Umbilical cord (tissue), 2 donors: ENCODE measurements at places on chromosomes 6 and 20. TPM values are rescaled to one million over a fixed set of nuclear protein-coding genes. Genes with fewer than 3 reads are reported as not detected.

The GZF1 gene
- total RNA-seq = 18.1 TPM

The NOX3 gene
- total RNA-seq = not detected

The TRERF1 gene
- 4.8 TPM for total RNA-seq

The SEL1L2 gene
- 13.7 TPM for total RNA-seq

The HTR1E gene
- total RNA-seq = 1.9 TPM

The ZBTB9 gene
- total RNA-seq = 10.4 TPM

The PSMB1 gene
- total RNA-seq = 195 TPM

The IMPG1 gene
- total RNA-seq = 1.2 TPM

The RXRB gene
- total RNA-seq = 19.0 TPM

The FAM8A1 gene
- 39.7 TPM for total RNA-seq

The GRM1 gene
- total RNA-seq = 1.9 TPM

- DNase-seq = no peak
Measured at GRCh38 chr20:11287126-11287525, 613.3 kb upstream of the JAG1 start.

GRCh38 chr6:129490521-129491255 lies 219.3 kb downstream of the ARHGAP18 start:
- peak; percentile 68 for DNase-seq

DNA sequence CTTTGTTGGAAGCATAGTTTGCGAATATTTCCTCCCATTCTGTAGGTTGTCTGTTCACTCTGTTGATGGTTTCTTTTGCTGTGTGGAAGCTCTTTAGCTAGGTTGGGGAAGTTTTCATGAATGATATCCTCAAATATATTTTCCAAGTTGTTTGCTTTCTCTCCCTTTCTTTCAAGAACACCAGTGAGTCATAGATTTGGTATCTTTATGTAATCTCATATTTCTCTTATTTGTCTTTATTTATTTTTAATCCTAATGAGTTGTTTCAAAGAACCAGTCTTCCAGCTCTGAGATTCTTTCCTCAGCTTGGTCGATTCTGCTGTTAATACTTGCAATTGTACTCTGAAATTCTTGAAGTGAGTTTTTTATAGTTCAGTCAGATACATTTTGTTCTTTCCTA lies 628.0 kb upstream of the ID4 start:
- DNase-seq = no peak

DNA sequence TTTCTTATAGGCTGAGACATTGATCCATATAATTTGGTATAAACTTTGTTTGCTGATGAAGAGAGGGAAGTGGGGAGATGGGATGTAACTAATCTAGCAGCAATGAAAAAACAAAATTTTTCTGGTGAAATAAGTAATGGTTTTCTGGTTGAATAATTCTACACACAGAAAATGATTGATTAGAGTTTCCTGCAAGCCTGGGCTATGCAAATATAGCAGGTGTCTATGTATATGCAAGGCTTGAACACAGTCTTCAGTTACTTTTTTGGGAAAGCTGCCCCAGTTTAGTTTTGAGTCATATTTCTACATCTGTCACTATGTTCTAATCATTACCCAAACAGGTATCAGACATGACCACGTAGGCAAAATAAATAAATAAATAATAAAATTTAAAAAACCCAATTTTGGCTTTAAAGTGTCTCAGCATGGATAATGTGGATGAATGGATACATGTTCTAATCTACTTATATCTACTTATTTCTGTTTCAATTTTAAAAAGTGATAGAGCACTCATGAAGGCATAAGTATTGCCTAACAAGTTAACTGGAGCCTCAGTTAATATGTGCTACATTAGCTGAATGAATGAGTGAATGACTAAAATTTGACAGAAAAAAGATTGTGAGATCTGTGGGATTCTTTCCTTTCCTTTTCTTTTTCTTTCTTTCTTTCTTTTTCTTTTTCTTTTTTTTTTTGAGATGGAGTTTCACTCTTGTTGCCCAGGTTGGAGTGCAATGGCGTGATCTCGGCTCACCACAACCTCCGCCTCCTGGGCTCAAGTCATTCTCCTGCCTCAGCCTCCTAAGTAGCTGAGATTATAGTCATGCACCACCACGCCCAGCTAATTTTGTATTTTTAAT lies 37.2 kb upstream of the TFB1M start:
- DNase-seq = no peak

GRCh38 chr20:56409521-56409920 lies 2.5 kb upstream of the CASS4 start:
- DNase-seq = peak; percentile 54

GRCh38 chr6:106977246-106977645 lies 2.7 kb upstream of the CD24 start:
- DNase-seq = no peak

GRCh38 chr6:39494998-39495397 lies 172.5 kb upstream of the KCNK16 start:
- DNase-seq = no peak

DNA sequence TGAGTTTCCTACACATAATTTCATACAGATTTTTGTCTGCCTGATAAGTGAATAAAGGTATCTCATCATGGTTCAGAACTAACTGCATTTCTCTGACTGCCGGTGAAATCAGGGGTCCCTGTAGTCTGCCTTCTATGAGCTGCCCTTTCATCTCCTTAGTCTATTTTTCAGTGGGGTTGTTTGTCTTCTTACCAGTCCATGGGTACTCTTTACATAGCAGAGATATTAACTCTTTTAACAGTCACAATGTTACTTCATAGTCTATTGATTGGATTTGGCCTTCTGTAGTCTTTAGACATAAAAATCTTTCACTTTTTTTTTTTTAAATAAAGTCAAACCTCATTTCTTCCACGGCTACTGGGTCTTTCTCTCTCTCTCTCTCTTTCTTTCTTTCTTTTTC lies 79.8 kb downstream of the RALGAPA2 start:
- DNase-seq = no peak

DNA sequence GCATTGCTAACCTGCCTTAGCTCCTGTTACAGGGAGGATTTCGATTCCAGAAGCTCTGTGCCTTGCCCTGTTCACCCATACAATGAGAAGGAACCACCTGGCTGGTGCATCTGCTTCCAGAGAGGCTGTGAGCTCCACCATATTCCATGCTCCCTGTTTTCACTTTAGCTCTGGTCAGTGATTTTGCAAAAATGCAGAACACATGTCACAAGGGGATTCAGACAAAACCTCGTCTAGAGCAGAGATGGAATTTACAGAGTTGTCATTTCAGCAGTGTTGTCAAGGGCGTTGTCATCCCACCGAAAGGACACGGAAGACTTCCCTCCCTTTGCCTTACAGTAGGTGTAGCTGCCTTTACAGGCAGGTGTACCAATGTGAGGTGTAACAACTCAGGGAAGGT lies 223.0 kb upstream of the ARID1B start:
- DNase-seq = peak; percentile 4

DNA sequence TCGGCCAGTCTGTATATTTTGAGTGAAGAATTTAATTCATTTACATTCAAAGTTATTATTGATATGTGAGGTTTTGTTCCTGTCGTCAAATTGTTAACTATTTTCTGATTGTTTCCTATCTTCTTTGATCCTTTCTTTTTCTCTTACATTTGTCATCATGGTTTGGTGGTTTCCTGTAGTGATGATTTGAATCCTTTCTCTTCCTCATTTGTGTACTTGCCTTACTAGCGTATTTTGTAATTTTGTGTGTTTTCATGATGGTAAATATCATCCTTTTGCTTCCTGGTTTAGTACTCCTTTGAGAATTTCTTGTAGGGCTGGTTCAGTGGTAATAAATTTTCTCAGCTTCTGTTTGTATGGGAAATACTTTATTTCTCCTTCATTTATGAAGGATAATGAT lies 151.7 kb upstream of the CEP162 start:
- DNase-seq = no peak

DNA sequence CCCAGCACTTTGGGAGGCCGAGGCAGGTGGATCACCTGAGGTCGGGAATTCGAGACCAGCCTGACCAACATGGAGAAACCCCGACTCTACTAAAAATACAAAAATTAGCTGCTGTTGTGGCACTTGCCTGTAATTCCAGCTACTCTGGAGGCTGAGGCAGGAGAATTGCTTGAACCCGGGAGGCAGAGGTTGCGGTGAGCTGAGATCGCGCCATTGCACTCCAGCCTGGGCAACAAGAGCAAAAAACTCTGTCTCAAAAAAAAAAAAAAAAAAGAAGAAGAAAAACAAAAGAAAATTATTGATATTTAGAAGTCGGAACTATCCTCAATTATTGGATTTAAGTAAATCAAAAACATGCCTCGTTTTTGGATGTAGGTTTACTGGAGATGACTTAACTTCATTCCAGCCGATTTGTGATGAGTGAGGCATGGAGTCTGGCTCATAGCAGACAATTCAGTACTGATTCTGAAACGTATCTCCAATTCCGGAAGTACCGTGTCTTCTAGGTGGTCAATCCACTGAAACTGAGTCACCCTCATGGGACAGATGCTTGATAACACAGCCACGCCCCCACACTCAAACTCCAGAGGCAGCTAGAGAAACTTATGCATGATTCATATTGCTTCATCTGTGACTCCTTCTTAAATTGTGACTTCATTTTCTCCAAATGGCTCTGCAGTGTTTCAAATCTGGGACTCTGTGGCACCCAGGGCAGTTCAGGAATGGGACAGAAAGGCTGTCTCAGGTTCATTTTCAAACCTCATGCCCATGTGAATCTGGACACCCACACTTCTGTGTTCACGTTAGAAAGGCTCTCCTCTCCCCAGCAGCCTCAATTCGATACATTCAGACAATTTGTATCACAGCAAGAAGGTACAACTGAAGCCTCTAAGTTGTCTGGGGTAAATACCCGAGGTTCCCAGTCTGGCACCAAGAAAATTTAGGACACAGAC lies 110.4 kb upstream of the ARMC2 start:
- DNase-seq = peak; percentile 44

GRCh38 chr6:13987400-13987865 lies 62.7 kb downstream of the RNF182 start:
- no peak for DNase-seq

DNA sequence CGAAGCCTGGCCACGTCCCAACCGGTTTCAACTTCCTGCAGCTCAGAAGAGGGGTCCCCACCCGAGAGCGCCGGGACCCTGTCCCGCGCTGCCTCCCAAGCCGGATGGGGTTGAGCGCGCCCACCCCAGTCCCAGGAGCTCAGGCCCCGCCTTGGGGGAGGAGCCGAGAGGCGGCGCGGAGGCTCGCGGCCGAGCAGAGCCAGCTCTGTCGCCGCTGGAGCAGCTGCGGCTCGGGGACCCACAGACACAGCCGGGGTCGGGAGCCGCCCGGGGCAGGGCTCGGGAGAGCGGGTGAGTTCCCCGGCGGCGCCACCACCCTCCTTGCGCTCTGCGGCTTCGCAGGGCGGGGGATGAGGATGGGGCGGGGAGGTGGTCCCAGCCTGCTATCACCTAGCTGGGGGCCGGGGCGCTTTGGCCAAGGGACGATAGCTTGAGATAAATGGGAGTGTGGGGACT lies at the start of gene PPP1R16B:
PPP1R16B (plus strand) TSS at position 196 of the 456 bp plus-strand sequence. CDS start 30,229 bp downstream, outside the sequence.
- DNase-seq = peak; percentile 15

DNA sequence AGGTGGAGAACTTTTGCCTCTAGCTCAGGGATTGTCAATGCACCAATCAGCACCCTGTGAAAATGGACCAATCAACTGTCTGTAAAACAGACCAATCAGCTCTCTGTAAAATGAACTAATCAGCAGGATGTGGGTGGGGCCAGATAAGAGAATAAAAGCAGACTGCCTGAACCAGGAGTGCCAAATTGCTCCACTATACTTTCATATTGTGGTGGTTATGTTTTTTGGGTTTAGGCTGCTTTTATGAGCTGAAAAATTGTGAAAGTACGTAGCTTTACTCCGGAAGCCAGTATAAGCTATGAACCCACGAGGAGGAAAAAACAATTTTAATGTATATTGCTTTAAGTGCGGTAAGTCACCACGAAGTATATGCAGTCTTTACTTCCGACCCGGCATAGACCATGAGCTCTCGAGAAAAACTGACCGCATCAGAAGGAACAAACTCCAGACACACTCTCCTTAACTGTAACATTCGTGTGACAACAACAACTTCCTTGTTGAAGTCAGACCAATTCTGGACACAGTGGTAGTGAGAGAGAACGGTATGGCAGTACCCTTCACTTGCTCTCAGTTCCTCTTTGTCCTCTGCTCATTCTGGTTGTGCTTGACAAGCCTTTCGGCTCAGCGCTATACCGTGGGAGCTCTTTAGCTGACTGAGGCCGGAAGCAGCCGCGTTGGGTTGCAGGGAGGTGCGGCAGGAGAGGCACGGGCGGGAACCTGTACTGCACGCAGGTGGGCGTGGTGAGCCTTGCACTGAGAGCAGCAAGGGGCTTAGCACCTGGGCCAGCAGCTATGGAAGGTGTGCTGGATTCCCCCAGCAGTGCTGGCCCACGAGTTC lies 81.9 kb upstream of the E2F3 start:
- peak; percentile 23 for DNase-seq

DNA sequence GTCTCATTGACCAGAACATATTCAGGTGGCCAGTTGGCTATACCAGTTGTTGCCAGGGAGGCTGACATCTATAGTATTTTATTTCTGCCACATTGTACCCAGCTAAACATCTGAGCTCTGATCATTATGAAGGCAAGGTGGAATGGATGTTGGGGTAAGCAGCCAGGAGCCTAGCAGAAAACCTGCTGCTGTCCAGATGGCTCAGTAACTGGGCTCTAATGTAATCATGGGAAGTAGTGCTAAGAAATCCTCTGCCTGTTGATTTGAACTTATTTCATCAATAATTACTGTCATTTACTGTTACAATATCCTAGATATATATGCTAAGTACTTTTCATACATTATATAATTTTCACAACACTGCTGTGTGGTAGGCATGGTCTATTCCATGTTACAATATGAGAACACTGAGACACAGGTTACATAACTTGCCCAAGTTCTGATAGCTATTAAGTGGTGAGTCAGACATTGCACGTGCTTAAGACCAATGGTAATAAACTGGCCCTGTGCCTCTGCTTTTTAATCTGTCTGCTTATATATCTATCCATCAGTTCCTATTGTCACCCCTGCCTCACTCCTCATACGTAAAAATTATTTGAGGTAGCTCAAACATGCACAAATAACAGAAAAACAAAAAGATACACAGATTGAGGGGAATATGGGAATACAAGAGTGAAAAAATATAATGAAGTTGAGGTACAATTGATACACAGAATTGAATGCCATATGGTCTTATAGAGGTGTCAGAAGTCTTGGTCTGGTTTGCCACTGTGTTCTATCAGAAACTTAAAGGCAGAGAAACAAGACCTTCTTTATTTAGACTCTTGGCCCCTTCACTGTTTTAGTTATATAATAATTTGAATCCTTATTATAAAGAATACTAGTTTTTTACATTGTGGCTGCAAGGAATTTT lies 25.2 kb downstream of the TBPL1 start:
- no peak for DNase-seq

- DNase-seq = no peak
Measured at GRCh38 chr6:106530502-106530901, 98.8 kb downstream of the RTN4IP1 start.

DNA sequence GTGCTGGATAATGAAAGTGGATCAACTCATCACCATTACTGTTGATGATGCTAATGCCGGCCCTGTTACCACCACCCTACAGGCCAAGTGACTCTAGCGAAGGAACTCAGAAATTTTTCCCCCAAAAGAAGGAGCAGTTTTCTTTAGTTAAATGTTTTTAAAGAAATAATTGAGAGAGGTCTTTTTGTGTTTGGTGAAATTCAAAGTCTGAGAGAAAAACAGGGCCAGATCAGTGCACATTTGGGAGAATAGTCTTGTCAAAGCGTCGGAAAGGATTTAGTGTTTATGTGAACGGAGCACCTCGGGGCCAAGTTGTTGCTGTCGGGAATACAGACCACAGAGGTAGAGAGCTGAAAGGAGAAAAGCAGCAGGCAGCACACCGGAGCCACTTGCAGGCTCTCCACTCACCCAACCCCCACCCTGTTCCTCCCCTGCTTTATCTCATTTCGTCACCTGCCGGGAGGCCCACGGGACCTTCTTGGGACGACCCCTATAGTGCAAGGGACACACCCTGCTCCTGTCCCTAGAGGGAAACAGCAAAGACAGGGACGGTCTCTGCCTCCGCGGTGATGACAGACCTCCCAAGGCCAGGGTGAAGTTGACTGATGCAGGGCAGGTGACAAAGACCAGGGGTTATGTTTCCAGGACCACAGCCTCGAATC lies 6.8 kb downstream of the TFAP2B start:
- DNase-seq = no peak
